Stimulated activated CD4-positive, alpha-beta T cell treated with anti-CD3 and anti-CD28 coated beads, TNF-alpha, amount 100 ng/mL, for 1 hour (primary cell): ENCODE measurements at places on chromosomes 16 and 17.

DNA sequence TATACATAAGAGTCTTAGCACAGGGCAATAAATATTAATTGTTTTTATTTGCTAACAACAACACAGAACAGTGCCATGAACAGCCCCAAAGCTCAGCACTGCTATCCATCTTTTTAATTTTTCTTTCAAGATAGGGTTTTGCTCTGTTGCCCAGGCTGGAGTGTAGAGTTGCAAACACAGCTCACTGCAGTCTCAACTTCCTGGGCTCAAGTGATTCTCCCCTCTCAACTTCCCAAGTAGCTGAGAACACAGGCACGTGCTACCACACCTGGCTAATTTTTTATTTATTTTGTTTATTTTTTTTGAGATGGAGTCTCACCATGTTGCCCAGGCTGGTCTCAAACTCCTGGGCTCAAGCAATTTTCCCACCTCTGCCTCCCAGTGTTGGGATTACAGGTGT is 47.6 kb upstream of the AKAP1 start:
- DNase-seq, result no peak

- DNase-seq, result no peak
Measured at GRCh38 chr16:67873435-67874370, 851 bp downstream of the EDC4 start.

DNA sequence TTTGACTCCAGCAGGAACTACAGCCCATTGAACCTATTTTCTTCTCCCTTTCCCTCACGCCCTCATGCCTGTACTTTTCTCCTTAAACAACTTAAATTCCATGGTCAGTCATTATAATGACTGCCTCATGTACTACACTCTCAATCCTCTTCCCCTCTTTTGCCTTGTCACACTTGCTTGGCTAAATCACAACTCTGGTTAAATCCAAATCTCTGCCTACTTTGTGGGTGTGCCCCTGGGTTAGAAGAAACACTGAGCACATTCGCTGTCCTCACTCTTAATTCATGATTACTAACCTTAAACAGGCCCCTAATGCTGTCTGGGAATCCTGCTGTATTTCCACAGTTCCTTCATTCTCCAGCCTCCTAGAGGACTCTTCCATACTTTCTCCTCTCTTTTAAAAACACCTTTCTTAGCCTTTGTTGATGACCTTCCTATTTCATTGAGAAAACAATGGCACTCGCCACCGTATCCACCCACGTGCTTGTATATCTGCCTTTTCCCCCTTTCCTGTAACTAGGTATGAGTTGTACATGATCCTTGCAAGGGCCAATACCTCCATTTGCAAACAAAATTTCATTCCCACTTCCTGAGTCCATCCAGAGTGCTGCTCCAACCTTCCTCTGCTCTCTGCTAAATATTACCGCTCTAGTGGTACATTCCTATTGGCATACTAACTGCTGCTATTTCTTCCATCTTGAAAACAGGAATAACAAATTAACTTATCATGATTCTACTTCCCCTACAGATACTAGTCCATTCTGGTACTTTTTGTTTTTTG is 28.9 kb downstream of the ZNRF1 start:
- no peak for DNase-seq

GRCh38 chr16:7344830-7345780 is 12.5 kb downstream of the RBFOX1 start:
- DNase-seq, result no peak

- DNase-seq, result no peak
Measured at GRCh38 chr16:30621765-30622164, 11.6 kb upstream of the ZNF689 start.

DNA sequence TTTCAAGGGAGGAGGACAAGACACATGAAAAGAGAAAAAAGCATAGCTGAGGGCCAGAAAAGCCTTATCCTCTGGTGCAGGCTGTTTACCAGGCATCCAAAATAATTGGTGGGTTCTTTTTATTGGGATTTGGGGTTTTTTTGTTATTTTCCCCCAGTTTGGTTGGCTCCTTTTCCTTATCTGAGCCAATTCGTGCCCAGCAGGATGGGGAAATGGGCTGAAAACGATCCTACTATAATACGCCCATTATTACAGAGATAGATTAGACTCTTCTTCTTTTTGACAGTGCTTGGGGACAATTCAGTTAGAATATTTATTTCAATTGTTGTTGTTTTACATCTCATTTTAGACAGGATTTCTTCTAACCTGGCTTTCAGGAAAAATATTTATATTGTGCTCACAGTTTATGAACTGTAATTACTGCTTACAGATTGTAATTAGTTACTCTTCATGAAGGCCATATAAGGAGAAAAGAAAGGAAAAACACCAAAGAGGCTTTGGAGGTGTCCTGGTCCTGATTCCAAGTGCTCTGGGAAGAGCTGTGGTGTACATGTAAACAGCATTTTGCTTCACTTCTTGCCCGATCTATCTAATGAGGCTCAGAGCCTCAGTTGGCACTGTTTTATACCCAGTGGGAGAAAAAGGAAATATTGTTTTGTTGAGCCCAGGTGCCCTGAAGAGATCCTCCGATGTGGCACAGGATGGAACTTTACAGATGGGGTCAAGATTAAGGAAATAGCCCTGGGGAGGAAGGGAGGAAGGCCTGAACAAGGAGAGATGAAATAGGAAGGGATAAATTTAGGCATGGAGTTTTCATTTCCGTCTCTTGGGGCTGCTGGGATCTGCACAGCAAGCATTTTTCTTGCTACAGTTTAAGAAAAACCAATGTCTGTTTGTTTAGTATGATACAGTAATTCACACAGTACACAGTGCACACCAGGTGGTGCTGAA is 611 bp upstream of the ANKRD40 start:
- no peak for DNase-seq

DNA sequence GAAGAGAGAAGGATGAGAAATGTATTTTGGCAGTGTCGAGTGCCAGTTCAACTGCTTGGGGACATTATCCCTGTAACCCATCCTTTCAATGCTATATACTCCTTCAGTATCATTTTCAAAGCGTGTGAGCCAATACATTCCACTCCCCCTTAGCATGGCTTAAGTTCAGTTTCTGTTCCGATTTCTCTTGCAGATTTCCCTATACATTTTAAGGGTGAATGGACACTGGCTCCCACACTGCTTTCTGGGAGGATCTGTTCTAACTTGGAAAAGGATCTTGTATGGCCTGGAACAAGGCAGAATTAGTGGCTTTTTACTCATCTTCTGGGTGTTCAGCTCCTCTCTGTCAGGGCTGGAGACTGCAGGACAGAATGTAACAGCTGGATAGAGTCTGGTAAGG is 333.8 kb downstream of the HAPSTR1 start:
- DNase-seq, result no peak

- DNase-seq, result no peak
Measured at GRCh38 chr17:74892013-74892841, 1.2 kb downstream of the FADS6 start.

DNA sequence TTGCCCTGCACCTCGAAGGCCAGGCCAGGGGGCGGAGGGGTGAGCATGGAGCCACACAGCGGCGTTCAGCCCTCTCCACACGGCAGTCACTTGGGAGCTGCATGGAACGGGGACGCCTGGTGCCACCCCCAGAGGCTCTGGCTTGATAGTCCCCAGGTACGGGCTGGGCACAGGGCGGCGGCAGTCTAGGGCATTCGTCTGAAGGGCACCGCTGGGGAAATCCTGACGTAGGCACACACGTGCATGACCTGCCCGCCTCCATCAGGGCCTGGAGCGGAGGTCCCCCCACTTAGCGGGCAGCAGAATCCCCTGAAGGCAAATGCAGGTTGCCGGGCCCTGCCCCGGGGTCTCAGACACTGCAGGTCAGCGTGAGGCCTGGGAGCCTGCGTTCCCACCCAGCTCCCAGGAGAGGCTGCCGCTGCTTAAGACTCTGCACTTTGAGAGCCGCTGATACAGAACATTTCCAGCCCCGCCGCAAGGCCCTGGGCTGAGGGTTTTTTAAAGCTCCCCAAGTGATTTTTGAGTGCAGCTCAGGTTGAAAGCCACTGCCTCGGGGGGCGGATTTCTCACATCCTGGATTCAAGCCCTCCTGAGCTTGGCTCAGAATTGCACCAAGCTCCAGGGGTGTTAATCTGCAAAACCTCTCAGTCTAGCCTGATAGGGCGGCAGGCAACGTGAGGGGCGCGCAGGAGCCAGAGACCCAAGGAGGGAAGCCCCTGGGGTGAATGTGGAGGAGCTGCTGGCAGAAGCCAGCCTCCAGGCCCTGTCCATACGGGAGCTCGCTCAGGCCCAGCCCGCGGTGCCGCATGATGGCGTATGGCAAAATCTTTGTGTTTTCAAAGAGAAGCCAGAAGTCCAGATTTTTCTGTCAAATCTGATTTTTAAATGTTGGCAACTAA is 182.3 kb upstream of the GSE1 start:
- DNase-seq, result no peak

GRCh38 chr17:58513965-58514769 is at the start of gene MTMR4:
Gene MTMR4 (minus strand): TSS chr17:58514638. CDS start chr17:58514407, 231 bp downstream.
- peak; percentile 20 for DNase-seq

- DNase-seq, result no peak
Measured at GRCh38 chr17:42613699-42614295, 4.3 kb downstream of the TUBG1 start.

DNA sequence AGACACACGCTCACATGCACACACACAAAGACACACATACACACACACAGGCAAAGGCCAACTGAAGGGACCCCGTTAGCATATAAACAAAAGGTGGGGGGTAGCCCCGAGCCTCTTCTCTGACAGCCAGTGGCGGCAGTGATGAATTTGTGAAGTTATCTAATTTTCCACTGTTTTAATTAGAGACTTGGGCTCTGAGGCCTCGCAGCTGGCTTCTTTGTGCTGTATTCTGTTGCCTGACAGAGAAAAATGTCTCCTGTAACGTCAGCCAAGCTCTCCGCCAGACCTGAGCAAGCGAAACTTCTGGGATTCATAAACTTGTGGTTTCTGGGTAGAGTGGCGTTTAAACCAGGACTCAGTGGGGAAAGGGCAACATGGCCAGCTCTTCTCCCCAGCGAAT is 113.9 kb upstream of the FOXF1 start:
- DNase-seq, result no peak

DNA sequence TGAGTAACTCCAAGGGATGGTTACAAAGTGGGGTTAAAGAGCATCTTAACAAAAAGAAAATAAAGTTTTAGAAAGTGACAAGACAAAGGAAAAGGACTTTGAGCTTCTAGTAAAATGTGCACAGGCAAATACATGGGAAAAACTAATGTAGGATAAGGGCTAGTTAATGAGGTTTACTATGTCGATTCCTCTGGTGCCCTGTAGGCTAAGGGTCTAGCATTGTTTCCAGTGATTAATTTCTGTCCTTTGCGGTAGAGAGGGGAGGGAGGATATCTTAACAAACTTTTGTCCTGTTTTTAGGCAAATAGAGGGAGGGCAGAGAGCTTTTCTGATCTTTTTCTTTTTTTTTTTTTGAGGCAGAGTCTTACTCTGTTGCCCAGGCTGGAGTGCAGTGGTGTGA is 96.6 kb upstream of the SIAH1 start:
- no peak for DNase-seq

- no peak for DNase-seq
Measured at GRCh38 chr16:2209258-2210008, 1.2 kb downstream of the BRICD5 start.

- DNase-seq, result no peak
Measured at GRCh38 chr17:385836-386140, 33.2 kb upstream of the RPH3AL start.

- DNase-seq, result no peak
Measured at GRCh38 chr17:82444941-82445521, 5.5 kb downstream of the CYBC1 start.

DNA sequence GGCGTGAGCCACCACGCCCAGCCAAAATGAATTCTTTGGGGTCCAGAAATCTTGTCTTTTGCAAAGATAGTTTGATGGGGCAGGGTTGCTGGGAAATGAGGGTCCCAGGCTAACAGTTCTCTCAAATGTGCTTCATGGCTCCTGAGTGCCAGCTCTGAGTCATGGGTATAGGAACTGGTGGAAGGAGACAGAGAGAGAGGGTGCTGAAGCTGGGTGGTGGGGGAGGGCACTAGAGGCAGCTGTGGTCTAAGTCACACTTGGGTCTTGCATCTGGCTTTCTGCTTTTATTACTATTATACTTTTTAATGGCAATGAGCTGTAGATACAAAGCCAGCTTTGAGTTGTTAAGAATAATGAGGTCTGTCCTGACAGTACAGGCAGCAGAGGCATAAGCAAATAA is 54.6 kb downstream of the PRKCA start:
- DNase-seq, result no peak

GRCh38 chr16:726438-727290 is at the start of the genes CCDC78 and HAGHL:
Gene CCDC78 (minus strand): TSS chr16:726443. CDS start chr16:726367, 76 bp downstream.
Gene HAGHL (plus strand): TSS chr16:727106. CDS start chr16:727510, 404 bp downstream.
- peak; percentile 50 for DNase-seq

GRCh38 chr16:80717611-80718010 is 86.8 kb downstream of the CDYL2 start:
- DNase-seq, result no peak

- DNase-seq, result no peak
Measured at GRCh38 chr17:50684612-50685333, 22.9 kb downstream of the ANKRD40 start.

GRCh38 chr16:62224646-62225209 is 188.5 kb upstream of the CDH8 start:
- DNase-seq, result no peak

GRCh38 chr17:32601866-32602265 is 115.1 kb downstream of the CDK5R1 start:
- no peak for DNase-seq

GRCh38 chr16:27980919-27981700 is 82.4 kb downstream of the GSG1L start:
- DNase-seq, result no peak
